ENCODE measurements at places on chromosomes 16 and 17.

GRCh38 chr16:64297863-64298600 lies 823.8 kb downstream of the CDH11 start:
- DNase-seq: no peak

DNA sequence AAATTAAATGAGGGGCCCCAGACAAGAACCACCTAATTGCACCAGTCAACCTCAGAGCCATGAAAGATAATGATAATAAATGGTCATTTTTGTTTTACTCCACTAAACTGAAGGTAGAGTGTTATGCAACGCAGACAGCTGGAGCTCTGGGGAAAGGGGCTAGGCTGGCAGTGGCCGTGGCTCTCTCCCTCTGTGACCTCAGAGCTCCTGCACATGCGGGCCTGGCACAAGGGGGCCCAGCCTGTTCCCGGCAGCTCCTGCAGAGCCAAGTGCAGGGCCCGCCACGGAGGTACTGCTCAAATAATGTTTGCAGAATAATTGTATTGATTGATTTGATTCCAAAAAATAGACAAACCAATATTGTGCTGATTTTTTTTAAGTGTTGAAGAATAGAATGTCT lies 109.5 kb downstream of the SALL1 start:
- no peak for DNase-seq

- DNase-seq: no peak
These were observed 19.8 kb downstream of the NMRAL1 start for GRCh38 chr16:4454623-4455022.

DNA sequence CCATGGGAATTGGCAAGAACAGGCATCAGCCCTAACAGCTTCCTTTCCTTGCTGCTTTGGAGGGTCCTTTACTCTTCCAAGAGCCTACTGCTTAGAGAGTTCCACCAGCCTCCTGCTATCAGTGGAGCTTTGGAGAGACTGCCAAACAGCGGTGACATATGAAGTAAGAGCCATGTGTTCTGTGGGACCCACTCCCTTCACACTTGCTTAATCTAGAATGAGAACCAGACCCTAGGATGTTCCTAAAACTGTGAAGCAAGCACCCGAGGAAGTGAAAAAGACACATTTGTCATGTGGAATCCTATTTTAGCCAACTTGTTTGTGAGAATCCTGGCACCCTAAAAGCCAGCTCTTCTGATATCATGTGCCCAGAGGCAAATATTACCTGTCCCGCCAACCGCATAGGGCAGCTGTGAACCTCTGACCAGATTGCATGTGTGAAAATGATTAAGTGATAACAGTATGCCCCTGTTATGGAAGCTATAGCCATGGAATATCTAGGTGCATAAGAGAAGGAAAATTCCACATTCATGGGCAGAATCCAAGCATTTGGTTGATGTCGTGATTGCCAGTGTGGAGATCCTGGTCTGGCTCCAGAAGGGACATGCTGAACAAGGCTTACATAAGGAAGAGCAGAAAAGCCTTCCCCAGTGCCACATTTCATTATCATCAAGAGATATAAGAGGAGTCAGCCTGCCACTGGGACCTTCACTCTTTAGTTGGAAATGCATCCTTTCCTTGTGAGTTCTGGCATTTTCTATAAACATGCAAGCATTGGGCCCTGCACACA lies 18.7 kb downstream of the RCVRN start:
- no peak for DNase-seq

- peak; percentile 79 for DNase-seq
These were observed 4.8 kb upstream of the ATXN7L3 start for GRCh38 chr17:44204441-44204882.

GRCh38 chr17:40582328-40582901 lies 17.1 kb upstream of the CCR7 start:
- DNase-seq: no peak

DNA sequence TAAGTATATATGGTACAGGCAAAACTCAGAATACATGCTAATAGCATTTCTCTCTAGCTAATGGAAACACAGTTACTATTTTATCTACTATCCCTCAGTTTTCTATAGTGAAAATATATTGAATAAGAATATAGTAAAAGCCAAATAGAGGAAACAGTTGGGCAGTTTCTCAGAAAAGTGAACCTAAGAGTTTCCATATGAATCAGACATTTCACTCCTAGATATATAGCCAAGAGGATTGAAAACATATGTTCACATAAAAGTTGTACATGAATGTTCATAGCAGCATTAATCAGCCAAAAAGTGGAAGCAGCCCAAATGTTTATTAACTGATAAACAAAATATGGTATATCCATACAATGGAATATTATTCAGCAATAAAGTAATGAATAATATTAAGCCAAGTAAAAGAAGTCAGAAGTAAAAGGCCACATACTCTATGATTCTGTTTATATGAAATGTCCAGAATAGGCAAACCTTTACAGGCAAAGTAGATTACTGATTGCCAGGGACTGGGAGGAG lies 134.6 kb downstream of the CYB561 start:
- DNase-seq: no peak

- peak; percentile 29 for DNase-seq
These were observed 248.6 kb downstream of the FTO start for GRCh38 chr16:53952215-53953208.

DNA sequence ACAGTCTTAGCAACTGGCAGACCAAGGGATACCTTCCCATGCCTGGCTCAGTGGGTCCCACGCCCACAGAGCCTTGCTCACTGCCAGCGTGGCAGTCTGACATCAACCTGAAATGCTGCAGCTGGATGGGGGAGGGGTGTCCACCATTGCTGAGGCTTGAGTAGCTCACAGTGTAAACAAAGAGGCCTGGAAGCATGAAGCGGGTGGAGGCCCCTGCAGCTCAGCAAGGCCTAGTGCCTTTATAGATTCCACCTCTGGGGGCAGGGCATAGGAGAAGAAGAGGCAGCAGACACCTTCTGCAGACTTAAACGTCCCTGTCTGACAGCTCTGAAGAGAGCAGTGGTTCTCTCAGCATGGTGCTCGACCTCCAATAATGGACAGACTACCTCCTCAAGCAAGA lies 263.2 kb downstream of the KIF2B start:
- DNase-seq: no peak

- no peak for DNase-seq
These were observed 13.4 kb upstream of the CES5A start for GRCh38 chr16:55888546-55888945.

- no peak for DNase-seq
These were observed 72.7 kb downstream of the GNAO1 start for GRCh38 chr16:56263711-56264608.

DNA sequence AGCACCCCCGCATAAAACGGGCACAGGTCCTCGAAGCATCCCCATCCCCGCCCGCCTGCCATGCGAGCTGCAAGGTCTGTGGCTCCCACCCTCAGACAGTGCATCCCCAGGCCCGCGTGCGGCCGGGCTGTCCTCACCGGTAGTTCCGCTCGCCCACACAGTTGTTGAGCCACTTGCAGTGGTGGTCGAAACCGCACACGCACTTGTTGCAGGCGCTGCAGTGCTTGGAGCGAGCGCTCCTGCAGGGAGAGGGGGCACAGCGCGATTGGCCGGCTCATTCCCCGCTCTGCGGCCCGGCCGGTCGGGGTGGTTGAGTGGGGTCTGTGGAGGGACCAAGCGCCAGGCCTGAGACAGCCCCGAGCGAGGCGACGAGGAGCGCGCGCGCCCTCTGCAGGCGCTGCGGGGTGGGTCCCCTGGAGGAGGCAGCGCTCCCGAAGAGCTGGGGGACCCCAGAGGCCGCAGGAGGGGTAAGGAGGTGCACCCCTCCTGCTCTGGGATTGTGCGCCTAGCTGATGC lies 6.0 kb upstream of the TPPP3 start:
- no peak for DNase-seq

GRCh38 chr16:87790292-87791100 lies 24.7 kb upstream of the KLHDC4 start:
- DNase-seq: peak; percentile 34

DNA sequence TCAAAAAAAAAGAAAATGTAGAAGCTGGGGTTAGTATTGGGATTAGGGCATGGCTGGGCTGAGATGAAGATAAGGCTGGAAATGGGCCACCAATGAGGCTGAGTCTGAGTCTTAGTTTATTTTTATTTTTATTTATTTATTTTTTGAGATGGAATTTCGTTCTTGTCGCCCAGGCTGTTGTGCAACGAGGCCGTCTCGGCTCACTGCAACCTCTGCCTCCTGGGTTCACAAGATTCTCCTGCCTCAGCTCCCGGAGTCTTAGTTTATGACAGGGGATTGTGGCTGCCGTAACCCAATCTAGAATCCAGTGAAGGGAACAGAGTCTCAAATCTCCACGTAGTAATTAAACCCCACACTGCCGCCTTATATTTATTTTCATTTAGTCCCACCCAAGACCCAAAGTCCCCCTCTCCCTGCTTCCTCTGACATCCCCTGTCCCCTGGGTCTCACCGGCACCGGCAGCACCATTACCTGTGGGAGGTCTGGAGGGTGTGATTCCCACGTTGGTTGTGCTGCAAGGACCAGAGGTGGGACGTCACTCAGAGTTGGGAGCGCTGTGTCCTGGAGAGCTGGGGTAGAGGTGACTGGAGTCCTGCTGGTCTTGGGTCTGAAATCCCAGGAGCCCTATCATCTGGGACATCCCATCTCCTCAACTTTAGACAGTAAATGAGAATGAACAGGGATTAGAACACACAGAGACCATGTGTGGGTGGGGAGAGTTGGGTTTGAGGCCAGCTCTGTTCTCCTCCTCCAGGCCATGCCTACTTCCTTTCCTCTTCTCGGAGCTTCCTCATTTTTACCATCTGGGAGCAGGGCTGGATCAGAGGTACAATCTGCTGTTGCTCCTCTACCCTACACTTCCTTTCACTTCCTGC lies at the start of gene CLEC10A:
Gene CLEC10A (minus strand): TSS at position 671 of the 875 bp plus-strand sequence. CDS start 1,439 bp downstream, outside the sequence.
- DNase-seq: no peak

DNA sequence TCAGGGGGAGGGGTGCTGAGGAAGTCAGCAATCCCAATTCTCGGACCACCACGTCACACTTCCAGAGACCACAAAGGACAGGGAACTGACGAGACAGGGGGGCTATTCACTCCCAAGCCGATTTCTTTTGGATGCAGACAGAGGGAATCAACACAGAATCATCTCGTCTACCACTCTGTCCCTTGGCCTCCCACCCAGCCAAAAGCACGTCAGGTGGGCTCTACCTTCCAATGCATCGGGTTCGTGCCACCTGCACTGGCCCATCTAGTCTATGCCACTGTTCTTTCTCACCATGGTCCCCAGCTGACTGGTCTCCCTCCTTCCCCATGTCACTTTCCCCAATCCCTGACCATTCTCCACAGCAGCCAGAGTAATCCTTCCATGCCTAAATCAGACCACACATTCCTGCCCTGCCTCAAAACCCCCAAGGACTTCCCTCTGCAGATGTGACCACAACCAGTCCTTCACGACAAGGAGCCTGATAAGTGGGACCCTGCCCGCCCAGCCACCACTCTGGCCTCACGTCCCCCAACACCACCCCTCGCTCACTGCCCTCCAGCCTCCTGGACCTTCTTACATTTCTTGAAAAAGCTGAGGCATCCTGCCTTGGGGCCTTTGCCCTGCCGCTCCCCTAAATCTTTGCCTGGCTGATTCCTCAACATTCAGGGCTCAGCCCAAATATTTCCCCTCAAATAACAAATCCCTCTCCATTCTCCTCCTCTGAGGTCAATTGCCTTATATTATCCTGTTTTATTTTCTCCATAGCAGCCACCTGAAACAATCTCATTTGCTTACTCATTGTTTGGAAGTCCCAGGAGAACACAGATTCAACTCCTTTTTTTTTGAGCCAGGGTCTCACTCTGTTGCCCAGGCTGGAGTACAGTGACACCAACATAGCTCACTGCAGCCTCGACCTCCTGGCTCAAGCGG lies 70.4 kb downstream of the IL21R start:
- DNase-seq: no peak

DNA sequence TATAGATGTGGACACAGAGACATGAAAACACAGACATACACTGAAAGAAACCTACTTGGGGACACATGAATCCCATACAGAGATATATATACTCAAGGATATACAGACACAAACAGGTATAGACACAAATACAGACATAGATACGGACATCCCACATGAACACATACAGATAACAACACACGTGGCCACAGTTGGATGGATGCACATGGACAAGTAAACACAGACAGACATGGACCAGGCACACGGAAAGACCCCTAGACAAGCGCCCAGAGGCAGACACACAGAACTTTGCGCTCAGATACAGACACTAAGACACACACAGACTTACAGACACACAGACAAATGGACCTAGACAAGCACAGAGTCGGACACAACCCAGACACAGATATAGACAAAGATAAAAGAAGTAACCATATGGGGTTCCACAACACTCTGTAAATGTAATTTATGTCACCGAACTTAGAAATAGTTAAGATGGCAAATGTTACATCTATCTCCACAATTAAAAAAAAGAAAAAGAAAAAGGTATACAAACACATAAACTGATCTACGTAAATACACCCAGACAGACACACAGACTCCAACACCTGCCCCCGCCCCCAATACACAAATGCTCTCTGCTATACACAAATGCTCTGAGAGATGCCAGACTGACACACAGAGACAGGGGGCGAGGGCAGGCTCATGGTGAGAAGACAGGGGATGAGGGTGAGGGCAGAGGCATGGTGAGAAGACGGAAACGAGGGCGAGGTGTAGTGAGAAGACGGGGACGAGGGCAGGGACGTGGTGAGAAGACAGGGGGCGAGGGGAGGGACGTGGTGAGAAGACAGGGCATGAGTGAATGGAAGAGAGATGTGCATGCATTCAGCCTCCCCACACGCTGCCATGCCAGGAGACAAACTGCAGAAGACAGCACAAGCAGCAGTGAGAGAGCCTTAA lies 118.3 kb downstream of the SMG6 start:
- DNase-seq: no peak

DNA sequence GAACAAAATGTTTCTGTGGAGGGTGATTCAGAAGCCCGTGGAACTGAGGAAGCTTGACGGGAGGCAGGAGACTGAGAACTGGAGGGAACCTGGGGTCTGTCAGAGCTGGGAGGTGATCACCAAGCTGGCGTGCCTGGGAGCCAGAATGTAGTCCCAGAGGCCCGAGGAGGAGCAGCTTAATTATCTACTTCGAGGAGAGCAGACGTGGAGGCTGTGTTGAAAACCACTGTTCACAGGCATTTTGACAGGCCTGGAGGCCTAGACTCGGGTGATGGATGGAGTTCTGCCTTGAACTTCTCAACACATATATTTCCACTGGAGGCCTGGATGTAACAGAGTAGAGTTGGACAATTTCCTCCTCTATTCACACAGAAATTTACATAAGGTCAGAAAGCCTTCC lies 177.7 kb upstream of the SALL1 start:
- DNase-seq: no peak

GRCh38 chr16:85453703-85454102 lies 159.4 kb upstream of the GSE1 start:
- DNase-seq: no peak

DNA sequence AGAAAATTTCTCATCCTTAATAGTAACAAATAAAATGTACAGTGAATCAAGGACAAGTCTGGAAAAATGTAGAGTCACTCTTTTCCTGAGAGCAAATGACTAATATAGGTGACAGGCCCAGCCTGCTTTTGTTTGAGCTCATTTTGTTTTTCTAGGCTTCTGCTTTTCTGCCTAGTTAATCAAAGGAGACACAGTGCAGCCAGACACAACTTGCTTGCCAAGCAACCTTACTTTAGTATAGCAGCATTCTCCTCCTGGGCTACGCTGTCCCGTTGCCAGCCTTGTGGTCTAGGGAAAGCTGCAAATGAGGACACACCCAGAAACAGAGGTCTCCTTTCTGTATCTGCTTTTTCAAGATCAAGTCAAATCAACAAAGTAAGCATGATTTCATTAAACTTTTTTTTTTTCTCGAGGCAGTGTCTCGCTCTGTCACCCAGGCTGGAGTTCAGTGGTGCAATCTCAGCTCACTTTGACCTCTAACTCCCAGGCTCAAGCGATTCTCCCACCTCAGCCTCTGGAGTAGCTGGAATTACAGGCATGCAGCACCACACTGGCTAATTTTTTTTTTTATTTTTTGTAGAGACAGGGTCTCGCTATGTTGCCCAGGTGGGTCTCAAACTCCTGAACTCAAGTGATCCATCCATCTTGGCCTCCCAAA lies 17.2 kb downstream of the GINS3 start:
- no peak for DNase-seq
